ENCODE measurements at places on chromosomes 16 and 17.

DNA sequence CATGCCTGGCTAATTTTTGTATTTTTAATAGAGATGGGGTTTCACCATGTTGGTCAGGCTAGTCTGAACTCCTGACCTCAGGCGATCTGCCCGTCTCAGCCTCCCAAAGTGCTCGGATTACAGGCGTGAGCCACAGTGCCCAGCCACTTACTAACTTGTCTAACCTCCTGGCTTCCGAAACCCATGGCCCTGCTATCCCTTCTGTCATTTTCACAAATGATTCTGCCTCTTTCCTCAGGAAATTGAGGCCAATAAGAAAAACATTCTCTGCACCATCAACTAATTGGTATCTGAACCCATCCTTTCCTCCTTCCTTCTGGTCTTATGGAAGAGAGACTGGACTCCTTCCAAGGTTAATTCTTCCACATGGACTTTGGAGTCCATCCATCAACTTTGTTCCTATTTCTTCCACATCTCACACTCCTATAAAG lies 27.9 kb upstream of the TNRC6A start:
- no peak for DNase-seq

DNA sequence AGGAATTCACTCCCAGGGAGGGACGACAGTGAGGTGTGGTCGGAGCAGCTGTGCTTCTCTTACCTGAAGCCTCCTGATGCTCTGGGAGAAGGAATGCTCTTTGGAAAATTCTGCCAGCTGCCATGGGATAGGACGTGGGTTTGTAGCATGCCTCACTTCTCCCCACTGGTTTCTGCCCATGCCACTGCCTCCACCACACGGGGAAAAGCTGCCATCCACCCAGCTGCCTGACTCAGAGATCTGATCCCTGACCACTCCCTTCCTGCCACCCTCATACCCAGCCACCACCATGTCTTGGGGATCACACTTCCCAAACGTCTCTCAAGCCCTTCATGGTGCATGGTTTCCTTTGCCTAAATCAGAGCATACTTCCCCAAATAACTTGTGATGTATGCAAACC lies 80.0 kb downstream of the CPPED1 start:
- DNase-seq, result no peak

DNA sequence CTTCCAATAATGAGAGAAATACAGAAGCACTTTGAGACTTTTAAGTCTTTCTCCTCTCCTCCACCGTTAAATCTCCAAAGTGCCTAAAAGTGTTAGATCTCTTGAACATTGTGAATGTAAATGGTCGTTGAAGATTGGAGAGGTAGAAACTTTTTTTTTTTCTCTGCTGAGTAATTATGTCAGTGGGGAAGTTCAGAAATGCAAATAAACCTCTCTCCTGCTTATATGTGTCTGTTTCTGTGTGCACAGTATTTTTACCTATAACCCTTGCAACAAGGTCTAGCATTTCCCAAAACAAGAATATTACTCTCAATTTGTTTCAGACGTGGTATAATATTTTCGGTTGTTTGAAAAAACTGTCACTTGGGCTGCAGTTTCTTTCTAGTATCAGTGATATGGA lies 833.6 kb upstream of the CDH8 start:
- no peak for DNase-seq

DNA sequence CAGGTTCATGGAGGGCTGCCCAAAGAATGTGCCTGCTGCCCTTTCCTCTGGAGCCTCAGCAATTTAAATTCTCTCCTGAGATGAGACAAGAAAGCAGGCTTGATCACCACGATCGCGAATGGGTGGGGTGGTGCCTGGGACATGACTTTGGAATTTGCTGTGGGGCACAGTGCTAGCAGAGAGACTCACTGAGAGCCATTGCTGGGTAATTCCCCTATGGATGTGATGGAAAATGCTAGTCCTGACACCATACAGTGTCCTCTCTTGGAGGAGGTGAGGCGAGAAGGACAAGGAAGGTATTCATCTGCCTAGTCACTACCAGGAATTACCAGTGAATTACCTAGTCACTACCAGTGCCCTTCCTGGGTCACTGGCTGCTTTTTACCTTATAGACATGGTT lies 15.5 kb downstream of the FAM20A start:
- no peak for DNase-seq

DNA sequence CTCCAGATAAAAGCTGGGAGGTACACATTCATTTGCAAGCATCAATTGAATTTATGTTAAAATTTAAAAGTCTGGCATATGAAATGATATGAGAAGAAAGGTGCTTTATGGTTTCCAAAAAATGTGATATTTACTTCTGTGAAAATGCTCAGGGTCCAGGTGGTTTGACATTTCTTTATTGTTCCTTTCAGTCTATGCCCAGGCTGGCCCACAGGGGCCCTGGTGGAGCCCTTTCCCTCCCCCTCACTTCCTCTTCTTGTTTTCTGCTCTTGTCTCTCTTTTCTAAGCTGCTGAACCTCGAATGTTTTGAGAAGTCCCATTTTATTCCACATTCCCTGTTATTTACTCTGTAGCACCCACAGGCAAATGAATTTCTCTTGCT lies 127.8 kb downstream of the HS3ST3B1 start:
- no peak for DNase-seq

Measured in hematopoietic multipotent progenitor cell treated with erythropoietin and hydrocortisone succinate and interleukin-3 and kit ligand, for 15 days (in vitro differentiated cells).